NCI-H524 treated with DMSO at 0.1 percent for 48 hours (cell line): ENCODE measurements at places on chromosomes 1 and 21.

DNA sequence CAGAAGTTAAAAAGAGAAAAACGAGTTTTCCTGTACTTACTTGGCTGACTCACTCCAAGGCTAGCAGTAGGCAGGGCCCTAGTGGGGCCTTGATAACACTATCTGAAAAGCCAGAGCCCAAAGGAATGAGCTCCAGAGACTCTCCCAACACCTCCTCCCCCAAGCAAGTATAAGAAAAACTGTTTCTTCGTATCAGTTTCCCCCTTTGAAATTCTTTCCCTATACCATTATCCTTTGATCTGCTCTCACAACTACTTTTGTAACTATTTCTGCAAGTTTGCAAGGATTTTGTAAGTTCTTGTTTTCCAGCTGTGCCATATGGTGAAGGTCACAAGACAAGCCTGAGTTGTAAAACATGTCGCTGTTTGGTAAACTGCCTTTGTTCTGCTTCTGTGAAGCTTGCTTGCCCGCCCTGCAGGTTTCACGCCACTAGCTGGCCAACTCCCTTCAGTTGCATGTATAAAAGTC, 36.5 kb upstream of the KCNJ15 start:
- DNase-seq = no peak

GRCh38 chr1:155773221-155773620, 83.8 kb downstream of the GON4L start:
- DNase-seq = no peak

GRCh38 chr1:1799716-1800115, 21.4 kb upstream of the NADK start:
- no peak for DNase-seq

DNA sequence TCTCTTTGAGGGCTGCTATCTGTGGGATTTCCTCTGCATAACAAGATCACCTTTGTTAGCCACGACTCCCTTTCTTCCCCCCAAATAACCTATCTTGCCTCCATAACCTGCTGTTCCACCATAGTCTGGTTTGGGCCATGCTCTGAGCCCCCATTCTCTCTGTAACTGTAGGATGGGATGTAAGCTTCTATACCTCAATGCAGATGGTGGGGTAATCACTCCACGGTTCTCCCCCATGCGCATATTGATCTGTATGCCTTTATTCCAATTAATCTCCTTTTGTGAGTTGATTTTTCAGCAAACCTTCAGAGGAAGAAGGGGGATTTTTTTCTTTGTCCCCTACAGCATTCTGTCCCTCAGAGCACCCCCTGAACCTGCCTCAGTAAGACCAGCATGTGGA, 170.1 kb upstream of the IRF2BP2 start:
- DNase-seq = no peak

DNA sequence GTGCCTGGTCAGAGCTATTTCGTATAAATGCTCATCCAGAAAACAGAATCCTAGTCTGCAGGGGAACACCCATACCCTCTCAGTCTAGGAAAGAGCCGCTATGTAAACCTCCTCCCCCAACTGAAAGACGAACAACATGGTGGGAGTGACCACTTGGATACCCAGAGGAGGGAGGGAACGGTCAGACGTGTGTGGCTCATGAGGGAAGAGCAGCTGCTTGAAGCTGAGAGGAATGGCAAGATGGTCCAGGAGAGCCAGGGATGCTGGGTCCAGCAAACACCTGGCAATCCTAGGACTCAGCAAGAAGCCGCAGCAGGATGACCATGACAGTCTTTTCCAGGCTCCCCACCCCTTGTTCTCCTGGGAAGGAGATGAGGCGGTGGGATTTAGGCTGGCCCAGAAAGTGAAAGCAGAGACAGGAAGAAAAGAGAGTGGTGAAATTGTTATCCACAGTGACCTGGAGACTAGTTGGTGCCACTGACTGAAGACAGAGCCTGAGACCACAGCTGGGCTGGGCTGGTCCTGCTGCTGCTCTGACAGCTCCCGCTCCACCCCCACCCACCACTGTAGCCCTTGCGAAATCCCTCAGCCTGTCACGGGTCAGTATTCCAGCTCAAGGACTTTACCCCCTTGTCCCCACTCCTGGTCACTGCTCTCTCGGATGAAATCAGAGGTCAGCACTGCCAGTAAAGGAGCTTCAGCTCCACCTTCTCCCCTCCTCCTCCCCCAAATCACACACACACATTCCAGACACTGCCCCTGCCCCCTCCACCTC, 3.6 kb downstream of the CERS2 start:
- no peak for DNase-seq

- peak; percentile 33 for DNase-seq
Measured at GRCh38 chr1:64469977-64470664, at the start of gene CACHD1. Gene CACHD1 (plus strand): TSS chr1:64470129. CDS start chr1:64470745, 616 bp downstream.

DNA sequence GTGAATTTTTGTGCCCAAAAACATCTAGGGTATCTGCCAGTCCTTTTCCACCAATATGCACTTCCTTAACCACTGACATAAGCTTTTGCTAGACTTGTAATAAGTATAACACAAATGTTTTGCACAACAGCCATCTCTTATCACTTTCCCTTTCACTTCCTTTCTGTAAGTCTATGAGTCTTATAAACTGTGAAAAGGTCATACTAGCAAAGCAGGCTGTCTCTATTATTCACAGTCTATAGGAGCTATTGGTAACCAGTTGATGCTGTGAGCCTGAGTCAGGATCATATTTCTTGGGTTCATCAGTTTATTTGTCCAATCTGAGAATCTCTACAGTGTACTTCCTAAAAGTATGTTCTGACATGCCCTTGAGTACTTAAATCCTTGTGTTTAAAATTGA, 172.6 kb downstream of the CHRM3 start:
- DNase-seq = no peak

DNA sequence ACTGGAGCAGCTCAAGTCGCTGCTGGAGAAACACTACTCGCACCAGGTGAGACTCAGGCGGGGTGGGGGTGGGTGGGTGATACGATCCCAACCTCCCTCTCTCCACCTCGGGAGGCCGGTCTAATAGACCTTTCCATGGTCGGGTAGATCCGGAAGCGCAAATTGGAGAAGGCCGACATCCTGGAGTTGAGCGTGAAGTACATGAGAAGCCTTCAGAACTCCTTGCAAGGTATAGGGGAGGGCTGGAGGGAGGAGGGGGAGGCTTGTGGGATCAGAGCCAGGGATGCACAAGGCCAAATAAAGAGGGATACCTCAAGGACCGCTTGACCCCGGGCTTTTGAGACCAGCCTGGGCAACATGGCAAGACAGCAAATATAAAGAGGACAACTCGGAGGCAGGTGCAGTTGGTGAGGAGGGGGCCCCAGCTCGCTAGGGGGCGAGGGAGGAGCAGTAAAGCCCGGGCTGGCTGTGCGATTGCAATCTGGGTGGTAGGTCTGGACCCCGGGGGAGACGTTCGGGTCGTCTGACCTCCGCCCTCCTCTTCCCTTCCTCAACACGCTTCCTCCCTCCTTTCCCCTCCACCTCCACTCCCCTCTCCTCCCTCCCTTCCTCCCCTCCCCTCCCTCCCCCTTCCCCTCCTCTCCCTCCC, 546 bp downstream of the HES3 start:
- DNase-seq = no peak

DNA sequence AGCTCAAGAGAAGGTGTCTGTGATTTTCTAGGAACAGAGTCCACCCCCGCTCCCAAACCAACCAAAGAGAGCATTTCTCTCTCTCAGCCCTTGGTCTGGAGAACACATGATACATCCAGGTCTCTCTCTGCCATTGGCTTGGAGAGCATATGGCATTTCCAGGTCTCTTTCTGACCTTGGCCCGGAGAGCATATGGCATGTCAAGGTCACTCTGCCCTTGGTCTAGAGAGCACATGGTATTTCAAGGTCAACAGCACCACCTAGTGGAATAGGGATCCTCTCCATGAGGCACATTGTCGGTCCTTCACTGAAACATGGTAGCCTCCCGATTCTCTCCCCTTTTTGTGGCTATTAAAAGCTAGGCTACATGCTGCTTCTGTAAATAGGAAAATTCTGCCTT, 437.7 kb upstream of the OLFM3 start:
- DNase-seq = no peak

DNA sequence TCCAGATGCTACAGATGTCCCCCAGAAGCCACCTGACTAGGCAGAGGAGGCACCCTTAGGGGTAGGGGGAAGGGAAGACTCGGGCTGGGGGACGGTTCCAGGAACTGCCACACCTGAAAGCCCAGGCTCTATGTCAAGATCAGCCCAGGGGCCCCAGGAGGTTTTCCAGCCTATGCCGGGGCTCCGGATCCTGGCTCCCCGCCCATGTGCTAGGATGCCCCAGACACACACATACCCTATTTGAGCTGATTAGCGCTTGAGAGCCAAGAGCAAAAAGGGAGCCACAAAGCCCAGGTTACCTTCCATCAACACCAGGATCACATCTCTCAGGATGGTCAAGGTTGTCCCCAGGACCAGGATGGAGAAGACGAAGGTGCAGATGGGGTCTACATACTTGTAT, 4.5 kb downstream of the SLC30A2 start:
- no peak for DNase-seq

DNA sequence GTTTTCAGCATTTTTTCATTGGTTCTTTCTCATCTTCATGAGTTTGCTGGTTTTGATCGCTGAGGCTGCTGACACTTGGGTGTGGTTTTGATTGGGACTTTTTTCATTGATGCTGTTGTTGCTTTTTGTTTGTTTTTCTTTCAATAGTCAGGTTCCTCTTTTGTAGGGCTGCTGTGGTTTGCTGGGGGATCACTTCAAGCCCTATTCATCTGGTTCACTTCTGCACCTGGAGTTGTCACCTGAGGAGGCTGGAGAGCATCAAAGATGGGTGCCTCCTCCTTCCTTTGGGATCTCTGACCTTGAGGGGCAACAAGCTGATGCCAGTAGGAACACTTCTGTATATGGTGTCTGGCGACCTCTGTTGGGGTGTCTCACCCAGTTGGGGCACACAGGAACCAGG, 1279.9 kb upstream of the TMPRSS15 start:
- DNase-seq = no peak

DNA sequence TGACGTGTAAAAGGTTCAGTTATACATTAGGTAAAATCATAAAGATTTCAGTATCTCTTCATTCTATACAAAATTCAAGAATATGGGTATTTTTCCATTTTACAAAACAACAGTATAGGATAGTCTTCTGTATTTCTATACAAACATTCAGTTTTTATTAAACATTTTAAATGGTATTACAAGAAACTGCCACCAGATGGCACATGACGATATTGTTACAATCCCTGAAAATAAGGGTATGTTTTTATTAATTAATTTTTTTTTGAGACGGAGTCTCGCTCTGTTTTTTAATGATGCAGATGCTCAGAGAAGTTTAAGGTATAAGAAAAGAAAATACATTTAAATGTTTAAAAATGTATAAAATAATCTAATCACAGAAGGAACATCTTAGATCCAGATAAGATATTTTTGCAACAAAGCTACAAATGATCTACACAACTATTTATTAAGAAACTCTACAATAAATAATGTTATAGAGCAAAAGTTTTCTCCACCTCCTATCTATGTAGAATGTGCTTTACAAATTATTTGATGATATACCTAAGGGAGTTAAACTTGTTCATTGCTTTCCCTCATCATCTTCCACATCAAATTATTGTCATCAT, 23.5 kb upstream of the RSBN1 start:
- no peak for DNase-seq

DNA sequence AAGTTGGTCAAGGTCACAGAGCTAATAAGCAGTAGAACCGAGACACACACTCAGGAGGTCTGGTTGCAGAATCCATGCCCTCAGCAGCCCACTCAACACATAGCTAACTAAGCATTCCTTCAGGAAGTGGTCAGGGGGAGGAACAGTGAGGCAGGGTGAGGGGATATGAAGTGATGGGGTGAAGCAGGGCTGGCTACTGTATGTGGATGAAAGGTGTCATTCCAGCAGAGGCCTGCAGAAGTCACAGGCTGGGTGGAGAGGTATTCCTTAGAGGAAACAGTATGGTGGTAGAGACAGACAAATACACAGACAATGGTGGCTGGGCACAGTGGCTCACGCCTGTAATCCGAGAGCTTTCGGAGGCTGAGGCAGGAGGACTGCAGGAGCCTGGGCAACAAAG, 14.1 kb downstream of the TMCO4 start:
- no peak for DNase-seq

DNA sequence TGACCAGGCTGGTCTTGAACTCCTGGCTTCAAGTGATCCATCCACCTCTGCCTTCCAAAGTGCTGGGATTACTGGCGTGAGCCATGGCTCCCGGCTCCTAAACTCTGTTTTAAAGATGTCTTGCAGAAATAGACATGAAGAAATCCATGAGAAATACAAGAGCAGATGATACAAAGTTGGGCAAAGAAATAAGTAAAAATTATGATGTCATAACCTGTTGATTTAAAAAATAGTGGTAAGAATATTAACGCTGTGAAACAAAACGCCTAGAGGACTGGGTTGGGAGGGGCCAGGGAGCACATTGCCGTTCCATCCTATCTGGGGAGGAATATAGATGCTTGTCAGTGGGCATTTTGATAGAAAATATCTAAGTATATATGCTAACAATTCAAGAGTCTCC, 1.2 kb upstream of the ITGB2 start:
- DNase-seq = no peak

GRCh38 chr21:31804008-31804394, 68.8 kb upstream of the HUNK start:
- no peak for DNase-seq
